ENCODE measurements at places on chromosomes 6 and 20. TPM values are rescaled to one million over a fixed set of nuclear protein-coding genes. Genes with fewer than 3 reads are reported as not detected.

GRCh38 chr6:42226161-42226611, 8.5 kb upstream of the MRPS10 start:
- DNase-seq: no peak
- H3K27me3 ChIP-seq: no peaks in the 10 kb centered on the region
- no peaks in the 10 kb centered on the region for H3K4me1 ChIP-seq

- no peak overlapping the region for H3K27ac ChIP-seq
- no peak for DNase-seq
- H3K4me1 ChIP-seq: no peaks in the 10 kb centered on the region
- H3K27me3 ChIP-seq: no peaks in the 10 kb centered on the region
- H3K36me3 ChIP-seq: no peaks in the 10 kb centered on the region
These were observed 242.5 kb downstream of the ADGRG6 start for GRCh38 chr6:142544199-142544838.

DNA sequence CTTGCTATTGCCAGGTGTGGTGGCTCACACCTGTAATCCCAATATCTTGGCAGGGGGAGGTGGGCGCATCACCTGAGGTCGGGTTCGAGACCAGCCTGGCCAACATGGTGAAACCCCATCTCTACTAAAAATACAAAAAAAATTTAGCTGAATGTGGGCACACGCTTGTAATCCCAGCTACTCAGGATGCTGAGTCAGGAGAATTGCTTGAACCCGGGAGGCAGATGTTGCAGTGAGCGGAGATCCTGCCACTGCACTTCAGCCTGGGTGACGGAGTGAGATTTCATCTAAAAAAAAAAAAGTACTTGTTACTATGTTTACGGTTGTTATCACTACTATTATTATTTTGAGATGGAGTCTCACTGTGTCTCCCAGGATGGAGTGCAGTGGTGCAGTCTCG, 3.0 kb downstream of the PPT2 start:
- peaks cover 12% of the 10 kb centered on the region for H3K36me3 ChIP-seq
- DNase-seq: no peak
- H3K27ac ChIP-seq: no peak overlapping the region
- H3K4me3 ChIP-seq: no peak overlapping the region
- peaks cover 14% of the 10 kb centered on the region for H3K27me3 ChIP-seq

DNA sequence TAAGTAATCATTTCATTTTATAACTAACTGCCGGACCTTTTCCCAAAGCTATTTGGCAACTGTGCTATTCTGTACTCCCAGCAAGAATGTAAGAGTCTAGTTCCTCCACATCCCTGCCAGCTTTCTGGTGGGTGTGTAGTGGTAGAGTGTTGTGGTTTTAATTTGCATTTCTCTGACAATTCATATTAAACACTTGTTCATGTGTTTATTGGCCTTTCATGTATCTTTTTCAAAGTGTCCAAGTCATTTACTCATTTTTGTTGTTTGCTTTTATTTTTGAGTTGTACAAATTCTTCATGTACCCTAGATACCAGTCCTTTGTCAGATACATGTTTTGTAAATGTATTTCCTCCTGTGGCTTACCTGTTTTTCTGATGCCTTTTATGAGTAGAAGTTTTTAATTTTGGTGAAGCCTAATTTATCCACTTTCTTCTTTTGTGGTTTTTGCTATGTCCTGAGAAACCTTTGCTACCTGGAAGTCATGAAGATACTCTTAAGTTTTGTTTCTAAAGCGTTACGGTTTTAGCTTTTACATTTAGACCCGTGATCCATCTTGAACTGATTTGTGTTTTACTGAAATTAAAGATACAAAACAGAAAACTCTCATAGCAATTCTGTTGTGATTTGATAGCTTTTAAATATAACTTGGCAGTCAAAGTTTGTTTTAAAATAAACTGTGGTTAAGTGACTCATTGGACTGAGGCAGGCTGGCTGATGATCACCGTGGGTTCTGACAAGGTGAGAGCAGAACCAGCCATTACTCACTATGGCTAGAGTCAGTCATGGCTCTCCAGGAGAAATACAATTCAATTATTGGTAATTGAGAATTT, 8.0 kb downstream of the MYLIP start:
- DNase-seq: no peak
- H3K4me3 ChIP-seq: no peak overlapping the region
- peaks cover 16% of the 10 kb centered on the region for H3K36me3 ChIP-seq
- no peak overlapping the region for H3K27ac ChIP-seq
- H3K27me3 ChIP-seq: no peaks in the 10 kb centered on the region

DNA sequence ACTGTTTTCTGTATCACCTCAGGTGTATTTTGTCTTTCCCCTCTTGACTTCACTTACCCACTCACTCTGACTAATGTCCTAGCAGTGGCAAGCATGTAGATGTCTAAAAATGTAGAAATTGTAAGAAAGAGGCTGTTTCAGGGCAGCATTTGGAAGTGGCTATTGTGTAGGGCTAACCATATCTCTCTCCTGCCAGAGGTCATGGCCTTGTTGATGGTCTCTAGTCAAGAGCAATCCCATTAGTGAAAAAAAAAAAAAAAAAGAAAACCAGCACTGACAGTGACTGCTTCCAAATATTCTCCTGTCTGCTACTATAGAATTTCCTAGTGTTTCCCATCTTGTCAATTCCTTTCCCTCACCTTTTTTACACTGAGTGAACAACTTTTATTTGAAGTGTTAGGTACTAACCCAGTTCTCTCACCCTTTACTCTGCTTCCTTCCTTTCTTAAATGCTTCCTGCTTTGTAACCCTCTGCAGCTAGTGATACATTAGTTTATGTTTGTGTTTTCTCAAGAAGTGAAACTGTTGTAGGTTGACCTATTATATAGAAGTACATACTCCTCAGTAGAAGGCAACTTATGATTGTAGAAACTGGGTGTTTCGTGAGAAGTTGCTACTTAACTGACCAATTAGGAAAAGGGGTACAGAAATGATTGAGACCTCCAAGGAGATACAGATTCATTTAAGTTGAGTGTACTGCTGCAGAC, 174.1 kb upstream of the PTPRK start:
- no peaks in the 10 kb centered on the region for H3K36me3 ChIP-seq
- H3K27me3 ChIP-seq: no peaks in the 10 kb centered on the region
- peaks cover 11% of the 10 kb centered on the region for H3K4me1 ChIP-seq
- no peak overlapping the region for H3K4me3 ChIP-seq
- no peak for DNase-seq
- no peak overlapping the region for H3K27ac ChIP-seq

DNA sequence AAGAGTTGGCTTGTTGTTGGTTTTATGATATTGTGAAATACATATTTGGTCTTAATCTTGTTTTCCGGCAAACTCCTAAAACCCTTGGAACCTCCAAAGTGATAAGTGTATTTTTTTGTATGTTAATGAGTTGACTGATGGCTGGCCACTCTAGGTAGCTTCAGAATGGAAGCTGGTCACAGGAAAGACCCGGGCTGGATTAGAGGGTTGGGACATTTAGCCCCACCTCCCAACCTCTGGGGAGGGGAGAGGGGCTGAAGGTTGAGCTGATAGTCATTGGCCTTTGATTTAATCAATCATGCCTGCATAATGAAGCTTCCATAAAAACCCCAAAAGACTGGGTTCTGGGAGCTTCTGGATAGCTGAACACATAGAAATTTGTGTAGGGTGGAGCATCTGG, 42.7 kb downstream of the SASH1 start:
- peaks cover 27% of the 10 kb centered on the region for H3K4me1 ChIP-seq
- H3K36me3 ChIP-seq: no peaks in the 10 kb centered on the region
- no peaks in the 10 kb centered on the region for H3K27me3 ChIP-seq
- peak; percentile 54 for DNase-seq
- H3K4me3 ChIP-seq: no peak overlapping the region

GRCh38 chr6:81166770-81167169, 585.7 kb downstream of the TENT5A start:
- H3K4me3 ChIP-seq: no peak overlapping the region
- no peak overlapping the region for H3K27ac ChIP-seq
- H3K36me3 ChIP-seq: no peaks in the 10 kb centered on the region
- no peak for DNase-seq
- no peaks in the 10 kb centered on the region for H3K4me1 ChIP-seq

CENPW gene
- 16.5 TPM for total RNA-seq
